ENCODE measurements at places on chromosomes 2 and 18. TPM values are rescaled to one million over a fixed set of nuclear protein-coding genes. Genes with fewer than 3 reads are reported as not detected.

The KCNK3 gene
- not detected for total RNA-seq

The HOXD11 gene
- not detected for total RNA-seq

The FIGN gene
- total RNA-seq: 17.2 TPM

The RBM44 gene
- total RNA-seq: 0.19 TPM

The GBX2 gene
- 1.3 TPM for total RNA-seq

The IL36RN gene
- total RNA-seq: not detected

The HPCAL1 gene
- total RNA-seq: 14.8 TPM

The PLEK gene
- total RNA-seq: not detected

The IL1F10 gene
- total RNA-seq: not detected

The DNAH6 gene
- total RNA-seq: 0.16 TPM

The WNT10A gene
- total RNA-seq: not detected

The GPR17 gene
- not detected for total RNA-seq

DNA sequence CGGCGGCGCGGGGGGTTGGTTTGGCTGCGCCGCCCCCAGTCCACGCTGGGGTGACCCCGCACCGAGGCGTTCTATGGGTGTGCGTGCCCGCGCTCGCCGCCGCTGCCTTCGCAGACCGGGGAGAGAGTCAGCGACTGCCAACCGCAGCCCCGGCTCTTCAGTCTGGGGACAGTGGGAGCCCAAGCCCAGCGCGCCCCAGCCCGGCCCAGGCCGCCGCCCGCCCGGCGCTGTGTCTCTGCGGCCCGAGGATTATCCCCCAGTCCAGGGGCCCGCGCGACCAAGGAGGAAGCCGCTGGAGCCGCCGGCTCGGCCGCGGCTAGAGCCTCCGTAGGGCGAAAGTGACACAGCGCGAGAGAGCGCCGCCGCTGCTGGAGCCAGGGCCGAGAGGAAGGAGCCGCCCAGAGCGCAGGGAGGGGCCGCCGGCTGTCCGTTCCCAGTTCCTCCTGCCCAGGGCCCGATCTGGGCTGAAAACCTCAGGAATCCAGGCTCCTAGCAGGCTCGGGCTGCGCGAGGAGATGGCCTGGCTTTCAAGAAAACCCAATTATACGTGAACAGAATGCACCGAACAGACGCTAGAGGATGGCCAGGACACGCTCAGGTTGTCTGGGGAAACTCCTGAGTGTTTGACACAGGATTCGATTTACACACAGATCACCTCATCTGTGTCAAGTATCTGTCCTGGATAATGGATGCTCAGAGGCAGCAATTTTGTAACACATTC is 2.4 kb downstream of the CTIF start:
- peak; percentile 78 for DNase-seq

GRCh38 chr2:67186871-67187270 is 210.3 kb upstream of the ETAA1 start:
- no peak for DNase-seq

DNA sequence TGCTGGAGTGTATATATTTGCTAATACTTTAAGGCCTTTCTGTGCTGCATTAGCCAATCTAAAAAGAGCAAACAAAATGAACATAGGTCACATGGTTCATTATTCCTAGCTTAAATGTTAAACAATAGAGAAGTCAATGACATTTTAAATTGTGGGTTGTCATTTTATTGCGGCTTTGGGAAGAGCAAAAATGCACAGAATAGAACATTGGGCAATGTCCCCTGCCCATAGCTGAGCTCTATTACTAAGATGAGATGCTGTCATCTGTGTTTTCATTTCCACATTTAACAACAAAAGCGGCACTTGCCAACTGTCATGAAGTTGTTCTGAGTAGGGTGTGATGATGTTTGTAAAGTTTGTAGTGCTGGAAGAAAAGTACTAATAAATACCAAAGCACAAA is 3.2 kb upstream of the VAPA start:
- DNase-seq: no peak

DNA sequence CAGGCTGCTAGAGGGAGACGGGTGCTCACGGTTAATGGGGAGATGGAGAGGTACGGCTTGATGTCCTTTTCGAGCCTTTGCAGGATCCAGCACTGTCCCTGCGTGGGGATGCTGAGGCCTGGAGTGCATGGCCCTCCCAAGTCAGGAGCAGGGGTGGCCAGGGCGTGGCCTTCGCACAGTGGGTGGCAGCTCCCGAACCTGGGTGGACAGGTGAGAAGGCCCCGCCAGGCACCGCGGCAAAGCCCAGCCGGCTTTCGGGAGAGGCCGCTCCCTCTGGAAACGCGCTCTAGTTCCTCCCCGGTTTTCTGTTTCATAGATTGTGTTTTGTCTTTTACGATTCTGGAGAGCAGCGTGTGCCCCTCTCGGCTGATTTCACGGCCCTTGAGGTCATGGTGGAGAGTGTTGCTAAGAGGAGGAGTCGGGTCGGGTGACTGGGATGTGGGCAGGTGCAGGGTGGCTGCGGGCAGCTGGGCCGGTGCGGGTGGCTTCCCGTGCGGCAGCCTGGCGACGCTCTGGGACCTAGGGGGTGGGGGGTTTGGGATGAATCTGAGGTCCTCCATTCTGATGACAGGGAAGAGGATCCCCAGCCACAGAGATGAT is 39.4 kb downstream of the CTDP1 start:
- DNase-seq: no peak

DNA sequence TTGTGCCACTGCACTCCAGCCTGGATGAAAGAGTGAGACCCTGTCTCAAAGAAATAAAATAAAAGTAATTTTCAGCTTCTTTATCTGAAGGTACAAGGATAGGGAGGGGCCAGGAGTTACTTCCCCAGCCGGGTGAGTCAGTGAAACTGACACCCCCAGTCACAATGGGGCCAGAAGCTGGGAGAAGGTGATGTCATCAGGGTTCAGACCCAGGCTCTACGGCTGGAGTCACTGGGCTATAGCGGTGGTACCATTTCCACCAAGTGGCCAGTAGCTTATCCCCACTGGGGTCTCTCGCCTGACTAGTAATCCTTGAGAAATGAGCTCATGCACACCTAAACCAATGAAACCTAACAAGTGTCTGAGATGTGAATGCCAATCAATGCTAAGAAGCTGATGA is 107.9 kb downstream of the ALPK2 start:
- no peak for DNase-seq

DNA sequence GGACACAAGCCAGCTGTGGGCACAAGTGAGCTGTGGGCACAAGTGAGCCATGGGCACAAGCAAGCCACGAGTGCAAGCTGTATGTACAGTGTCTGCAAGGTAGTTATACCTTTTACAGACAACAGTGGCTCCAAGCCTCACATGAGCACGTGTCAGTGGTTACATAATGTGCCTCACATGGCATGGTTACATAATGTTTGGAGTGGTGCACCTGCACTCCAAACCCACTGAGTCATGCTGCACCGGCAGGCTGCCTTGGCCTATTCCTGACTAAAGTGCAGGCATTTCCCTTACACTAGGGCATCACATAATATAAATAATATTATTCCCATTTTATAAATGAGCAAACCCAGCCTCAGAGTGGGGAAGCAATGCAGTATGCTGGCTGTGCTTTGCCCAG is 62.6 kb downstream of the MARCO start:
- DNase-seq: no peak

GRCh38 chr2:189024901-189025618 is 50.9 kb downstream of the COL3A1 start:
- peak; percentile 66 for DNase-seq

DNA sequence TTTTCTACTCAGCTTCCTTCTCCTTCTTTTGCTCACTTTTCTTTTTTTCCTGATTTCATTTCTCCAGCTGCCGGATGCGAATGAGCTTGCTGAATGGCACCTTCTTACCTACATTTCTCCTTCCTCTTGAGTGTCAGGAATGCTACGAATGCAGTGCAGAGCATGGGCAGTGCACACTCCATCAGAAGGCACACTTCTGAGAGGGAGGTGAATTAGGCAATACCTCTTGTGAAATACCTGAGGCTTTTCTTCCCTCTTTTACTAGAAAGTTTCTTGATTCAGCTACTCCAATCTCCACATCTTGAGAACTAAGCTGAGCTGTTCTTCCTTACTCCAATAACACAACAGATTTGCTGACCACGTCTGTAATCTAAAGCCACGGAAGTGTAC is 51.1 kb downstream of the PLEKHM3 start:
- peak; percentile 33 for DNase-seq

GRCh38 chr2:29219374-29219773 is 104.2 kb downstream of the CLIP4 start:
- no peak for DNase-seq

GRCh38 chr2:45083175-45083574 is 73.9 kb upstream of the SIX2 start:
- no peak for DNase-seq

DNA sequence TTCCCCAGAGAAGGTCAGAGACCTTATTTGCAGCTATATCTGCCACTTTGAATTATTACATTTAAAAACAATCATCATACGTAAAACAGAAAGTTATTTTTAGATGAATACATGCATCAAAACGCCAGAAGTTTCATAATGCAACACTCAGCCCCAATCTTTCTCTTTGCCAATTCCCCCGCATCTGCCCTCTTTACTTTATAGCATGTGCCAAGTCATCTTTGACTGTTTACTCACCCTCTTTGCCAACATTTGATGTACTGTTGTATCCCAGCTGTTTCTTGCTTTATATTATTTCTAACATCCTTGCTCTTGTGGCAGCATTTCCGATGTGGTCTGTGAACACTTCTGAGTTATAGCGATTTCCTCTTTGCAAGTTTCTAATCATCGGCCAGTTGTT is 86.2 kb downstream of the CRIM1 start:
- no peak for DNase-seq

- DNase-seq: no peak
Observed at GRCh38 chr18:34926683-34927082, 114.5 kb upstream of the MAPRE2 start.

DNA sequence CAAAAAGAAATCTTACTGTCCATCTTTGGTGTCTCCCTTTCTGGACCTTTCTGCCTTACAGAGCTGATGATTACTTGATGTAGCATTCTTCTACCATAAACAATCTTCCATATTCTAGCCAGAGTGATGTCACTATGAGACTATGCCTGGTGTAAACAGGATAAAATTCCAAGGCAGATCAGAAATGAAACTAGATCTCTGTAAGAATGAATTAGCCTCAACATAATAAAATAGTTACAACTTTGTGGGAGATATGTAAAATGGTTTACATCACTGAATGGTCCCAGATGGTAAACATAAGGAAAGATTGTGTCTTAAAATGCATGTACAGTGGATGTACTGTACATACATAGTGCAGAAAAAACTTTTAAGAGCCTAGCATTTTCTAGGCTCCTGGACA is 112.3 kb upstream of the ZNF521 start:
- DNase-seq: no peak

DNA sequence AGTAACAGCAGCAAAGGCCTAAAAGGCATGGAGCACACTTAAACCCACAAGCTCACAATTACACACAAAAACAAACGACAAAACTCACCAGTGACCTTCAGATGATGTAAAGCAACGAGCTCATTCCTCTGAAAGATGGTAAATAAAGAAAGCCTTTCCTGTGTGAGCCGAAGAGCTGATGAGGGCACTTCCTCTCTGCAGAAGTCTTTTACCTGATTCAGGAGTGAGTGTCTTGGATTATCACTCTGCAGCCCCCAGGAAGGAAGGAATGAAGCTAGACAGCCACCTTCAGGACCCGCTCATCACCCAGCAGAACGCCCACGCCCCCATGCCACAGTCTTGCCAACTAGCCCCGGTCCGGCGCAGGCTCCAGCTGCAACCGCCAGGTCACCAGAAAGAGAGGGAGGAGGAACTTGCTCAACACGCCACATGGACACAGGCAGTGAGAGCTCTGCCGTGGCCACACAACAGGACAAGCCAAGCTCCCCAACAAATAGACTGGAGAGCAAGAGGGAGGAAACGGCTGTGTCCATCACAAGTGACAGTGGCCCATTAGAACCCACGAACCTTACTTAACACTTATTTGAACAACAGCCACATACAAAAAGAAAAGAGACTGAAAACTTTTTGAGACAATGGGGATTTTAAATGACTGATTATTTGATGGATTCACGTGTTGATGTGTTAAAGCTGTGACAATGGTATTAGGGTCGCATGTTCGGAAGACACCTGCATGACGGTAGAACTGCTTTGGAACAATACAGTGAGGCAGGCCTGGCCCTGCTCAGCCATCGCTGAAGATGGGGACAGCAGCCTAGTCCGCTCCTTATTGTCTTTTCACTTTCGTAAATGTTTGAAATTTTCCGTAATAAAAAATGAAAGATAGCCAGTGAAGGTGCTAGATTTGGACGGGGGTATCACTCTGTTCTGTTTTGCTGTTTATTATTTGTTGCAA is 127.3 kb downstream of the HDAC4 start:
- DNase-seq: no peak

- DNase-seq: no peak
Observed at GRCh38 chr2:141557329-141558095, 573.3 kb downstream of the LRP1B start.

- DNase-seq: no peak
Observed at GRCh38 chr18:79203017-79203605, 133.9 kb downstream of the ATP9B start.

DNA sequence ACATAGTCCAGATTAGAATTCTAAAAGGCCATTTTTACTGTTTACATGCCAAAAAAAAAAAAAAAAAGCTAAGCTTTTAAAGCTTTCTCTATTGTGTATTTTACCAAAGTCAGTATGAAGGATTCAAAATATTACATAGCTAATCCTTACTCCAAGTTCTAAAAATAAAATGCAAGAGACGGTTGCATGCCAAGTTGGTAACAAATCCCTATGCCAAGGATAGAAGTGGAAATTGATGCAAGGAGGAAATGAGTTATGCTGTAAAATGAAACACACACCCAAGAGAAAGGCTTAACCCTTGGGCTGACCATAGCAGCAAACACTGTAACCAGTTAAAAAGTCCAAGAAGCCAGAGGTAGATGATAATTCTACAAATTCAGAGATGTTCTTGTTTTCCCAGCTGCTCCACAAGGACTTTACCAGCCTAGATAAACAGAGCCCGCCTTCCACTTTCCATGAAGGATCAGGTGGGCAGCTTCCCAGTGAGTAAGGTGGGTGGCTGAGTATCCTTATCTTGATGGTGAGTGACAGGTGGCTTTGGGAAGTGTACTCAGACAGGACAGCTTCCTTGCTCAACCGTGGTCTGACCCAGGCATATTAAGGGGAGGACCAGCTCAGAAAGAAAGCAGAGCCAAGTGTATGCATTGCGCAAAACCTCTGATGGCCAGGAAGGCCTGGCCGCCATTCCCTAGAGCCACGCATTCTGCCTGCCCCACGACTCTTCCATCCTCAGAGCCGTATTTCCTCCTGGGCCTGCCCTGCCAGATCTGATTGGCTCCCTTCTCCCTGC is 34.4 kb downstream of the ATP8B1 start:
- no peak for DNase-seq

GRCh38 chr18:29979881-29980280 is 1062.7 kb downstream of the DSC3 start:
- peak; percentile 32 for DNase-seq

- no peak for DNase-seq
Observed at GRCh38 chr2:206045251-206045650, 40.7 kb downstream of the INO80D start.

- DNase-seq: no peak
Observed at GRCh38 chr2:219344751-219345430, 12.3 kb upstream of the RESP18 start.

- DNase-seq: no peak
Observed at GRCh38 chr2:118443596-118443995, 355.3 kb downstream of the INSIG2 start.

GRCh38 chr2:27754831-27755230 is 16.7 kb upstream of the MRPL33 start:
- no peak for DNase-seq
